ENCODE measurements at places on chromosomes 6 and 20.

GRCh38 chr20:9829835-9830234, 9.0 kb downstream of the PAK5 start:
- no peak for DNase-seq

DNA sequence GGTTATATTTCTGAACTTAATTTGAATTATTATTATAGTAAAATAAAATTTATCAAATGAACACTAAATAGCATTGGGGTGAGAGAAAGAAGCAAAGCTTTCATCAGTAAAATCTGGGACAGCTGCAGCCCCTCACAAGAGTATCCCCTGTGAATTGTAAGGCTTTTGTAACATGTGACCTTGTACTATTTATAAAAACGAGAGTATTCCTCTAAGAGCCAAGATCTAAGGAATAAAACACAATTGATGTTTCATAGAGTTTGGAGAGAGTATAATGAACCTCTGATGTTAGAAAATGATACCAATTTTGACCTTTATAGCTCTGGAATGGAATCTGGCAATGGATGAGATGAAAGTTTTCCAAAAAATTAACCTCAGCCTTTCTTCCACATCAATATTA, 617.2 kb upstream of the ID4 start:
- no peak for DNase-seq

DNA sequence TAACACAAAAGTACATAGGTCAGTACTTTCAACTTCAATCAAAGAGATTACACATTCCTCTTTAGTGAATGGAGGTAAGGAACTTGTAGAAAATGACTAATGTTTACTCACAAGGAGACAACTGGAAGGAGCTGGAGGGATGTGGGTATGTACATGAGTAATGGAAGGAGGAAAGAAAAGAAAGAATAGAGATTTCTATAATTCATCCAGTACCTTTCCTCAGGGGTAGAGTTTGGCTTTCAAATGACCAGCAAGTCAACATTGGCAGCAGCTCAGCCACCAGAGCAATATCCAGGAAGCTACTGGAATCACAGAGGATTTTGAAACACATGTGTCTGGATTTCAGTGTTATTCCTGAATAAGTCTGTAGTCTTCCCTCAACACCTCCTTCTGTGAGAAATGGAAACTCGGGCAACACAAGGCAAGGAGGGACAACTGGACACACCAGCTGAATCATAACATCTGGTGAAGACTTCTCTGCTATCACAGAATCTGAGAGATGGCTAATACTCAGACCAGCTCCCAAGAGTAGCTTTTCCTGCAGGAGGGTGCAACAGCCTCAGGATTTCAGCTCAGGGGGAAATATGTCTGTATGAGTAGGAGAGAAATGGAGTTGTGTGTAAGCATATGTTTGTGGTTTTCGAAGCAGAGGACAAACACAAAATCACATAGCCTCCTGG, 98.8 kb downstream of the HAO1 start:
- DNase-seq: no peak

DNA sequence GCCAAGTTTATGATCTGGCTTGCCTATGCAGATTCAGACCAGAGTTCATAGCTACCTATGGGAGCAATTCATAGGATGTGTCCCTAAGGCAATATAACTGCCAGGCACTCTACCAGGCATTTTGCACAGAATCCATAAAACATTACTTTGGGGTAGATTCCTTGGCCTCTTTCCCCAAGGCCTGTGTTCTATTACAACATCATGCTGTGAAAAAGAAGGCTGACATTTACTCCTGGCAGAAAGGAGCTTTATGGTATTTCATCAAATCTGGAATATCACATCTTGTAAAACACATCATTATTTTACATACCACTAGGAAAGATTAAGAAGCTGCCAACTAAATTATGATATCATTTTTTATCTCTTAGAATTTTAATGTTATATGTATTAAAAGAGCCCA, 287.0 kb upstream of the MARCKS start:
- DNase-seq: no peak

DNA sequence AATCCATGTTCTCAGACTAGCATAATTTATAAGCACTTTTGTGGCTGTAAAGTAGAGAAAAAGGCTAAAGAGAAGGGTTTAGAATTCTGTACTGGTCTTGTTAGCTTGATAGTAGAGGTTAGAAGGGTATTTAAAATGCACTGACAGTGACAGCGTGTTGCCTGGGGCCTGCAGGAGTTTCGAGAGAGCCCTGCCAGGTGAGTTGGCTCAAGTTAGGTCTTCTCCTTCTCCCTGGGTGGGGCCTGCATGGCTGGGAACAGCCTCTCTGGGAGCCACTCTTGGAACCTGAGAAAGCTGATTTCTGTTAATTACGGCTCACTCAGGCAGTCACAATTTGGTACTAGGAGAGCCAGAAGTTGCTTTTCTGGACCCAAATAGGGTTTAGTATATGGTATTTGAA, 103.7 kb downstream of the ARID1B start:
- DNase-seq: no peak

DNA sequence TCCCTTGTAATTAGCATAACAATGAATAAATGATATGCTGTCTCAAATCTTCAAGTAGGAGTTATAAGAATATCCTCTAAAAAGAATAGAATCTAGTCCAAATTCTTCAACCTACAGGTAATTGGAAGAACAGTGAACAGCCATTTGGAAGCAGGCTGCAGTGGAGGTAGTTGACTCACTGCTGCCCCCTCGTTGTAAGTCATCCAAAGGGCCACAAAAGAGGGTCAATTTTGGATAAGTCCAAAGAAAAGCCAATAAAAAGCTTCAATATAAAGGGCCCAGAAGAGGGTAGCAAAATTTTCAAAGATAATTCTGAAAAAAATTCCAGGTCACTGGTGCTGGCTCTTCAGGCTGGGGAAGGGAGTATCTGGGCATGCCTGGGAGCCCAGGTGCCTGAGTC, 60.8 kb upstream of the SSTR4 start:
- DNase-seq: no peak

GRCh38 chr20:6028818-6029217, 25.0 kb downstream of the LRRN4 start:
- no peak for DNase-seq

GRCh38 chr20:45935416-45936046, 1.0 kb downstream of the PCIF1 start:
- DNase-seq: no peak

DNA sequence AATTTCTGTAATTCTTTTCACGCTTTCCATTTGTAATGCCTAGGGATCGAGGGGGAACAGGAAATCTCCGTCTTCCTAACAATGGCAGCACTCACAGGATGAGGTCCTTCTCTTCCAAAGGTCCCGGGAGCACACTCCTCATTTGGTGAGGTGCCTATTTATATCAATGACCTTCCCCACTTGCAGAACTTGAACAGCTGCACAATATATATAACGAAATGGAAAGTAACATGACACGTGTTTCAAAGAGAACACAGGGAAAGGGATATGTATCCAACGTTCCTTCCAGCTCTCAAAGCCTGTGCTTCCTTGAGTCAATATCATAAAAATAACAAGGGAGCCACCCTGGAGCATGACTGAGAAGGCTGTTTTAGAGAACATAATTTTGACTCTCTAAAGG, 78.6 kb upstream of the RBM24 start:
- DNase-seq: no peak

DNA sequence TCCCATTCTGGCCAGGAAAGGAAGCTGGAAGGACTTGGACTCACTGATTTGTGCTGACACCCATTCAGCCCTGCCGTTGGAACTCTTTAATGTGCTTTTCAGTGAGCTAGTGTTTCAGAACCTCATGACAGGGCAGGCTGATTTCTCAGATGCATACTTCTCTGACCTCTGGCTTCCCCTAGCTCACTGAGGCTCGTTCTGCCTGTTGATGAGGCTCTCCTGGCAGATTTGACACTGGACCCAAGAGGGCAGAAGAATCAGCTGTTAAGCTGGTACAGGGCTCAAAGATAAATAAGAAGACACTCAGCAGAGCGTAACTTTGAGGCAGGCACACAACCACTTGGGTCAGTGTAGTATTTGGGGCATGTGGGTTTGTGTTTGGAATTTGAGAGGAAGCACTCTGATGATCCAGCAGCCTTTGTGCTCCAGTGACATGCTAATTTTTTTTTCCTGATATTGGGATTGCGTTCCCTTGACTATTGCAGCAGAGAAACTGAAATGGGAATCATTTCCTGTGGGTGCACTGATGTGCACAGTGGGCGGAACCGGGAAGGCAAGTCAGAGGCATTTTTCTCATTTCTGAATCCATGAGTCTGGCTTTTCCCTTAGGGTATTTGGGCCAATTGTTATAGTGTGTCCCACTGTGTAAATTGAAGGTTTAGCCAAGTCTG, 80.2 kb downstream of the CARMIL1 start:
- DNase-seq: no peak

GRCh38 chr6:39256294-39256940, 27.1 kb upstream of the KCNK5 start:
- no peak for DNase-seq

DNA sequence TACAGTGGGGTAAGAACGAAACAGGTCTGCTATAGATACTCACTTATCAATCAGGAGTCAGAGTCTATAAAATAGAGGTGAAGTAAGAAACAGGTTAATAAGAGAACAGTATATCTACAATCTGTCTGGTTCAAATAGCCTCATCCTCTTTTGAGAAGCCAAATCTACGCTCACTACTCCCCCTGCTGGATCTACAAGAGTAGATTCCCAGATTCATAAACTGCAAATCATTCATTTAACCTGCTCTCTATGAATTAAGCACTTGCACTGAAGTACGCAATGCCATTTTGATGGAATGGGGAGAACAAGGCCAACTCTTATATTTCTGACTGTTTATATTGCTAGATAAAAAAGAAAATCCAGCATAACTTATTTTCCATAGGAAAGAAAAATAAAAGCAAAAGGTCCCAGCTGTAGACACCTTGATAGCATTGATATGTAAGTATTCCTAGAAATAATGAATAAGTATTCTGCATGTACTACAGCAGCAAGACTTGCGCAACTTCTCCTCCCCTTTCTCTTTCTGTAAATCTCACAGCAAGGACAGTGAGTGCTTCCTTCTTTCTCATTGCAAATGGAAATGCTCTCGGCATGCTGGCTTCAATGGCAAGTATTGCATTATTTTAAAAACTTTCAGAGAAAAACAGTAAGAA, 92.3 kb downstream of the RFX6 start:
- no peak for DNase-seq

DNA sequence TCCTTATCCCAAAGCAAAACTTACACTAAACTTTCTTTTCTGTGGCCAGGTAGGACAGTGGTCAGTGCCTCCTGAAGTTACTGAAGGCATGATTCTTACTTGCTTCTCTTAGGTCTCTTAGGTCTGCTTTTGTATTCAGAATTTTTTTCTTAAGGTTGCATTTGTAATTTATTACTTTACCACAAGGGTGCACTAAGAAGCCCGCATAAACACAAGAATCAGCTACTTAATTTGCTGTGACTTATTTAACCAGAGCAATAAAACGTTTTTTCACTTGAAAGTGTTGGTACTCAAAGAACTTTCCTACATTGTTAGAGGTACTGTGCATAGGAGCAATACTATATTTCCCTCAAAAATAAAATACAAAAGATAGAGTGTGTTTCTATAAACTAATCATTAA, 75.4 kb upstream of the LAMA2 start:
- DNase-seq: no peak

GRCh38 chr6:117918454-117918853, 11.4 kb downstream of the SLC35F1 start:
- no peak for DNase-seq

DNA sequence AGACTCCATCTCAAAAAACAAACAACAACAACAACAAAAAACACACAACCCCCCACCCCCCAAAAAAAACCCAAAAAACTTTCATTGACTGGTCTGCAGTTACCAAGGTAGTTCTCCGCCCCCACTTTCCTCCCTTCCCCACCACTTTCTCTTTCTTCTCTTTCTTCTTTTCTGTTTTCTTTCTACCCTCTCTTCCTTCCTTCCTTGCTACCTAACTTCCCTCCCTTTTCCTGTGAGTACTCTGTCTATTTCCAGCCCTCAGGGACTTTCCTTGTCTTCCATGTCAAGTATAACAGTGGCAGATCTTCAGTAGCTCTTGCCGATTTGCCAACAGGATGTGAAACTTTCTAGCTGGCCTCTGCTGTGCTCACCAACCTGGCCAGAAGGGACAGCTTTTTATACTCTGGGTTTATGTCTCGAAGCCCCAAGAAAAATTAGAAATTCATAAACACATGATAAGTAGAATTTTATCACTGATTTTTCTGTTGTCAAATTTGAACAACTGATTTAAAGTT, 399.5 kb downstream of the QKI start:
- no peak for DNase-seq

DNA sequence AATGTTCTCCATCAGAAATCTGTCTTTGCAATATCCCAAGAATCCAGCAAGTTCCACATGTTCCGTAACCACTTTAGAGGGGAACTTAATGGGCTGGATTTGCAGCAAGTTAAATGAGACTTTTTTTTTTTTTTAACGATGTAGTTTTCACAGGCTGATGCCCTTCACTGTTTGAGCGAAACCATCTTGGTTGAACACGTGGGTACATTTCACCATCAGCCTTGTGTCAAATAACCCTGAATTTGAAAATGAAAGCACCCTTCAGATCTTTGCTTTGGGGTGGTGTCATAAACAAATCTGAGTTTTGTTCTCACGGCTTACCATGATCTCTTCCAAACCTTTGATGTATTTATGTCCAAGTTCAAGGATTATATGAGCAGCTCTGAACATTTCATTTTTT, 73.7 kb upstream of the EXOC2 start:
- DNase-seq: no peak

DNA sequence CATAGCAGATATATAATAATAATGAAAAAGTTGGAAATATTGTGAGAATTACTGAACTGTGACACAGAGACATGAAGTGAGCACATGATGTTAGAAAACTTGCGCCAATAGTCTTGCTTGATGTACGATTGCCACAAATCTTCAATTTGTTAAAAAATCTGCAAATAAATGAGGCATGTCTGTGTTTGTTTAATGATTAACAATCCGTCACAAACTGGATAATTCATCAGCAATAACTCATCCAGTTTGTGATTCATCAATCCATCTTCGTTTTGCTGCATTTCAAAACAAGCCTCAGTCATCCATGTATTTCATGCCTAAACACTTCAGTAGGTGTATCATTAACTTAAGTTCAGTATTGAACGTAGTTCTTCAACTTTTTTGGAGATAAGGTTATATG, 25.5 kb upstream of the SMIM26 start:
- DNase-seq: no peak

- no peak for DNase-seq
Measured at GRCh38 chr6:107080036-107080435, 35.3 kb downstream of the BEND3 start.

DNA sequence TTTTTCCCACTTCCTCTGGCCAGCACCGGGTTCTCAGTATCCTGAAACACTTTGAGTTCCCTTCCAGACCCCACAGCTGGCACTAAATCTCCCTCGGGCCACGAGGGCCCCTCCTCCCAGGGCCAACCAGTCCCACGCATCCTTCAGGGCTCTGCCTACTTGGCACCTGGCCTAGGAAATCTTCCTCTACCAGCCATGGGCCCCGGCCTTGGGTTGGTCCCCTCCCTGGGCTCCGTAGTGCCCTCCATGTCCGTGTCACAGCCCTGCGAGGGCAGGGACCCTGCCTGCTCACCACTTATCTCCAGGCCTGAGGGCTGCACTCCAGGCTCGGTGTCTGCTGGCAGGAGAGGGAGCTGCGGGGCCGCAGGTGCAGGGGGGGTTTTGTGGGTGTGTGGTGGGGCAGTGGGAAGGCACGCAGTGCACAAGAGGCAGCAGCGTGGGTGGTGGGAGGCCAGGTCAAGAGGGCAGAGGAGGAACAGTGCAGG, 48.8 kb upstream of the CDH22 start:
- no peak for DNase-seq

GRCh38 chr6:32607263-32607987, 17.8 kb upstream of the HLA-DRB1 start:
- no peak for DNase-seq
